NCI-H1694 (cell line): ENCODE measurements at places on chromosomes 6 and 20.
A peak's percentile ranks its signal among the peaks of the same experiment; 100 is the strongest.

- DNase-seq = no peak
Observed at GRCh38 chr20:20277894-20278335, 90.0 kb upstream of the INSM1 start.

DNA sequence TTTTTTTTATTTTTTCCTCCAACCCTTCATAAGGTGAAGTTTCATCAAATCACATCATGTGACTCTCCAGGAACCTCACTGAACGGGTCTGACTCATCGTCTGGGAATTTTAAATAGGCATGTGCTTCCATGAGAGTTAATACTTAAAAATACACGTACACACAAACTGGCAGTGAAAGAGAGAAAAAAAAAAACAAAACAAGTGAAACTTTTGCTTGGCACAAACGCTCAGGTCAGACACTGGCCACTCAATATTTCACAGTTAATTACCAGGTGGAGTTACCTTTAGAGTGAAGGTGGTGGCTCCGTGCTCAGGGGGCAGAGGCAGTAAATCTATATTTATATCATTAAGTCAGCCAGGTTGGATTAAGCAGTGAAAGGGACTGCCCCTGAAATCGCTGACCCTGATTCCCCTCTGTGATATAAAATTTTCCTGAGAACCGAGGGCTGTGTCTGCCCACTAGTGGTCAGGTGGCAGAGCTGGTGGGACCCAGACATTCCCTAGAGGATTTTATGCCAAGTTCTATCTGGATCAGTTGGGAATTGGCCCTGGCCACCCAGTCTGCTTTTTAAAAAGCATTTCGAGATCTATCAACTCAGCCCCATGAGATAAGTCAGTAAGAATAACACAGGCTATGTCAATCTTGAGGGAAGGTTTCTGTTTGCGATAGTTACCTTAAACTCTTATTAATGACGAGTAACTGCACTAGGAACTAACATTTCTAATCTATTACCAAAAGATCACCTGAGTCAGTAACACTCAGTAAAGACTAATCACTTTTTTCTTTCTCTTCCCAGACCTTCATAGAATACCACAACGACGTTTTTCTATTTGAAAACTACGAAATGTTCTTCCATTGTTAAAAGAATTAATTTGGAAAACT is 259.1 kb downstream of the HDGFL1 start:
- DNase-seq = no peak

DNA sequence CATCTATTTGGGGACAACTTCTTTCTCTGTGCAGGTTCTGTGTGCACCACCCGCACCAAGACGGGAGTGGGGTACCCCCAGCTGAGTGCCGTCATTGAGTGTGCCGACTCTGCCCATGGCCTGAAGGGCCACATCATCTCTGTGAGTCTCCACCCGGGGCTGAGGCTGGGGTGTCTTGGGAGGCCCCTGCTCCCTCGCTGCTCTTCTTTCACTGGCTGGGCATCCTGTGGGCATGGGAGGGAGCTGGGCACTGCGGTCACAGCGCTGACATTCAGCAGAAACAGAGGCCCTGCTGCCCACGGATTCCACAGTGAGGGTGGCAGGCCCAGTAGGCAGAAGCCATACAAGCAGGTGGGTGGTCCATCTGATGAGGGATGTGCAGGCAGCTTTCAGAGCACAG is 40.4 kb downstream of the GMPR start:
- no peak for DNase-seq

DNA sequence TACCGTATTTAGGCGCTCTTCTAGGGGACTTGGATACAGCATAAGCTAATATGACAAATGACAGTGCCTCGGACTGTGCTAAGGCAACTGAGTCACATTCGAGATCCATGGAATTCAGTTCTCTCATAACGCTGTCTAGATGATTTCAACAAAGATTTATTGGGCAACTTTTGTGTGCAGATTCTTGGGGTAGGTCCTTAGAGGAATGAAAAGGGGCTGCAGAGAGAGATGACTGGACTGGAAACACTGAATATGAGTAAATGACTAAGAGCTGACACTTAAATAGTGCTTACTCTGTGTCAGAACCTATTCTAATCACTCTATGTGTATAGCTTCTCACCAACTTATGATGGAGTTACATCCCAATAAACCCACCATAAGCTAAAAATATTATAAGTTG is 36.4 kb upstream of the MARCKS start:
- DNase-seq = no peak

GRCh38 chr6:46773201-46773855 is 19.9 kb upstream of the MEP1A start:
- DNase-seq = no peak

- DNase-seq = no peak
Observed at GRCh38 chr20:10180651-10181235, 37.9 kb upstream of the SNAP25 start.

DNA sequence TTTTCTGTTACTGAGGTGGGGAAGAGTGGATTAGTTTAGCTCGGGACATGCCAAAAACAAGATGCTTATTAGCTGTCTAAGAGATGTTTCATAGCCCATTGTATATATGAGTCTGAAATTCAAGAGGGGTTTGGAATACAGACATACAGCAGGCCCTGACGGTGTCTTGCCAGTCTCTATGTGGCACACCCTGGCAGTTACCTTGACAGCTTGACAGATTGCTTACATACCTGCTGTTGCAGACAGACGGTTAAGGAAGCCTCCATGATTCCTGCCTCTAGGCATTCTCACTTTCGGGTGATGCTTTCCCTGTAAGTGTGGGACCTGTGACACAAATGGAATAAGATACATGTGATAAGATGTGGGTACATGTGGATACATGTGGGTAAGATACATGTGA is 95.0 kb downstream of the QRSL1 start:
- no peak for DNase-seq

DNA sequence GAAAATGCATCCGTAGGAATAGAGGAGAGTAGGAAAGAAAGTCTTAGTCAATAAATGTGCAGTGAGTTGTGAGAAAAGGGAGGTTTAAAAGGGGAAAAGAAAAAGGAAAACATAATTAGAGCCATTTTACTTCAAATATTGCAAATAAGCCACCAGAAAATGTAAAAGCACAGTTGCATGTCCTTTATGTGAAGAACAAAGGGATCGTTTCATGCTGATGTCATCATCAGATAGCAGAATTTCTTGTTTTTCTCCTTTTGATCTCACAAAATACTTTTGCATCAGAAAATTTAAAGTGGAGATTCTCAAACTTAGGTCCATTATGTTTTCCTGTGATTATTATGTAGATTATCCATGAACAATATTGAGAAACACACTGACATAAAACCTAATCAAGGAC is 166.7 kb downstream of the HAO1 start:
- DNase-seq = no peak

DNA sequence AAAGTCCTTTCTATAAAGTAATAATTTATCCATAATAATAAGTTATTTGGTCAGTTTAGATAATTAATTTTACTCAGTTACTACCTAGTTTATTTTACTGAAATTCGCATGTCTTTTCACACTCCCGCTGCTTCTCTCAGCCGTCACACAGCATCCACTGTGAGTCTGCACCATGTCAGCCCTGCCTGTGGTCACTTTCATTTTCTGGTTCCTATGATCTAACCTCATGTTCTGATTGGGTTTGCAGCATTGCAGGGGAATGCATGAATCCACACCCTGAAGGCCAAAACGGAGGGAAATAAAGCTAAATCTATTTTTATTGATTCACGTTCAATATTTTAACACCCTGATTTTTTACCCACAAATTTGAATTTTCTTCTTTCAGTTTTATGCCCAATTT is 47.4 kb downstream of the PDE10A start:
- no peak for DNase-seq

DNA sequence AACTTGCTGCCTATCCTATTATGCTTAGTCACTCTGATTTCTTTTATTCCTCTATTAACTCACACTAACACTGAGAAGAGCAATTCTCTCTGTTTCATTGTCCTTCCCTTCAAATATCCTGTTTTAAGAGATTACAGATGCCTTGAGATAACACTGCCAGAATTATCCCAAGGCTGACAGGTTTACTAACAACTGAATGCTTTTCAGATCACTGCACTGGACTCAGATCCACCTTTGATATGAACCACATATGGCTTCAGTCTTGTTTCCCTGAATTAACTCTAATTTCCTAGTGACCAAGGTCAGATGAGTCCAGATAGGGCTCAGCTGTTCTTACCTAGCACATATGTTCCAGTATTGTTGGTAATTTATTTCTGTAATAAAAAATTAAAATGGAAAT is 633.1 kb downstream of the GRIK2 start:
- no peak for DNase-seq

GRCh38 chr6:70186461-70186860 is 116.4 kb downstream of the COL9A1 start:
- no peak for DNase-seq

DNA sequence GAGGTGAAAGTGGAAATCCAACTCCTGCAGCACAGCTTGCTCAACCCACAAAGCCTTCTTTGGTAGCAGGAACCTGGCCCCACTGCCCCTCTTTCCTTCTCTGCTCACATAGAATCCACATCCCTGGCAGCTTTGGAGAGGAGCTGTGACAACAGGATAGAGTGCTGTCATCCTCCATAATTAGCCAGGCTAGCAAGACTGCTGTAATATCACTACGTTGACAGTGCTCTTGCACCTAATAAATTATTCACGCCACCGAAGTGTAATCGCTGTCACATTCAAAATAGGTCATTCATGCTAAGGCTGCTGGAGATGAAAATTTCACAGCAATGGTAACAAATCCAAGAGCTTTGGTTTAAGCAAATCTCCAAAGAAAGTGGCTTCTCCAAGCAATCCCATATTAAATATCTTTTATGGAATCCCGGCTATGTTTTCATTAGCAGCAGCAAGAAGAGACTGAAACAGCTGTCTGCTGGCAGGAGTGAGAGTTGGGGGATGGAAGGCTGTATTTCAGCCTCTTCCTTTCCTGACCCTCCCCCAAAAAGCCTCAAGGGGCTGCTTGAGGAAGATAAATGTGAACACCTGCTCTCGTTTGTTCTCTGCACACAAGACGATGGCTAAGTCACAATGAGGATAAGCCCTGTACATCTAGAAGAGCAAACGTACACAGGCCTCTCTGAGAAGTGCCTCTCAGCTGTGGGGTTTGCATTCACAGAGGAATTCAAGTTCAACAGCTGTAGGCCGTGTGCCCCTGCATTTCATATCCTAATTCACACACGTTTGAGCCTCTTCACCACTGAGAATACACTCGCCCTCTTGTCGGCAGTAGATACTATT is 16.5 kb downstream of the RIPOR2 start:
- peak; percentile 26 for DNase-seq

DNA sequence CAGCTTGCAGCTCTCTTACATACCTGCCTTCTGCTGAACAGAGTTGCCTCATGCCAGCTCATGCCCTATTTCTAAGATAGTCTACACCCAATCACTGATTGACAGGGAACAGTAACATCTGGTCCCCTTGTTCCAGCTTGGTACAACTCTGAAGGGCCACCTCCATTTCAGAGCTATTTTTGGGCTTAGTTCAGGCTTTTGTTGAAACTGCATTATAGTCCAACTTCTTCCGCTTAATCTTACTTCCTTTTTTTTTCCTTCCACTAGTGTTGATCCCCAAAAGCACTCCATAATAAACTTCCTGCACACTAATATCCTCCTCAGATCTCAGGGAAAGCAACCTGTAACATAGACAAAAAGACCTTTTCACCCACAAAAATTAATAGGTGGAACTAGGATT is 65.7 kb upstream of the TNFRSF21 start:
- DNase-seq = no peak

GRCh38 chr20:42652266-42652665 is 537.4 kb downstream of the PTPRT start:
- DNase-seq = no peak
